Psoas muscle (tissue), 8 donors: ENCODE measurements at places on chromosomes 3 and 15.

DNA sequence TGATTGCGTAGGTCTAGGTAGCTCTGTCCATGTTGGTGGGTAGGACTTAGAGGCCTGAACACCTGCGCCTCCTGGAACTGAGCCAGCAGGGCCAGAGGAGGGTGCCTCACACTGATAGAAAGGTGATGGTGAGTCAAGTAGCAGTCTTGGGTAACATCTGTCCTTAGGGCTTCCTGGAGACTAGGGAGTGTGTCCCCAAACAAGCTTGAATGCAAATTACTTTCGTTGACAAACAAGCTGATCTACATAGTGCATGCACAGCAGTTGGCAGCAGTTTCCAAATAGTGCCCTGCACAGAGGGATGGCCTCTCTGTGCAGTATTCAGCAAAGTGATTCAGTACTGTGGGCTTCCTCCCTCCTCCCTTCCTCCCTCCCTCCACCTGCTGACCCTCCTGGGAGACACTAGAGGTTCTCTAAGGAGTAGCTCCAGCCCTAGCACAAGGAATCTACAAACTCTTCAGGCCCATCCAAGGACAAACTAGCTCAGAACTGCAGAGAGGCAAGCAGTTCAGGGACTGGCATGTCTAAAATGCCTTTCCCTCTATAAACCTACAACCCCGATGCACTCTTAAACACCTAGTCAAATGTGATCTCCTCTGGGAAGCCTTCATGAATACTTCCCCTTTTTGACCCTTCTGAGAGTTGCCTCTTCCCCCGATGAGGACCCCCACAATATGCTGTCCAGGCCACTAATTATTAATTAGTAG lies 61.0 kb downstream of the TLE3 start:
- no peak for DNase-seq

- no peak for DNase-seq
Measured at GRCh38 chr3:151789853-151790463, 24.0 kb upstream of the AADAC start.

DNA sequence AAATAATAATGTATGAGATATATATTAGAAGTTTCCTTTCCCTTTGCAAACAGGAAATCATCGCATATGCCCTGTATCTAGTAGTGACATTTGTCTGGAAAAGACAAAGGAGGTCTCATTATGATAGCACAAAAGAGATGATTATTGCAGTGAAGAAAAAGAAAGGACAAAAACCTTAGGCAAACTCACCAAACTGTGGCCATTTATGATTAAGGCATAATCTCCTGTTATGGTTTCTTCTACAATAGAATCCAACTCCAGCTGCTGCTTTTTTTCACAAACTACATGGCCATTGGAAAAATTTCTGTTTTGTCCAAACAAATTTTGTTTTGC lies 218.2 kb downstream of the ATP8B4 start:
- no peak for DNase-seq

GRCh38 chr3:31610700-31611275 lies 78.1 kb downstream of the STT3B start:
- DNase-seq = no peak

DNA sequence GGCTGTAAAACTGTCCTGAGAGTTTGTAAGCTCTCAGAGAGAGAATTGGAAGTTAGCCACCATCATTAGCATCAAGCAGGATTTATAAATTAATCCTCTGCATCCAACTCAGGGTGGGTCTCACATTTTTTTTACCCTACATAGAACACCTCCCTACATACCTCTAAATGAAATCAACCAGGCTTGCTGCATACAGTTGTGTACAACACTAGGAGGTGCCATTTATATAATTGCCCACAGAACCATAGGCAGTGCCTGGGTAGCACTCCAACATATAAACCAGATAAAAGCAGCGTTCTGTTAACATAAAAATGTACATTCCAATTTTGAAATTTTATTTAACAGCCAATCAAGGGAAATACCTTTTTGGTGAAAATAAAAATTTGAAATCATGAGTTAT lies 48.2 kb upstream of the SELENOK start:
- no peak for DNase-seq

DNA sequence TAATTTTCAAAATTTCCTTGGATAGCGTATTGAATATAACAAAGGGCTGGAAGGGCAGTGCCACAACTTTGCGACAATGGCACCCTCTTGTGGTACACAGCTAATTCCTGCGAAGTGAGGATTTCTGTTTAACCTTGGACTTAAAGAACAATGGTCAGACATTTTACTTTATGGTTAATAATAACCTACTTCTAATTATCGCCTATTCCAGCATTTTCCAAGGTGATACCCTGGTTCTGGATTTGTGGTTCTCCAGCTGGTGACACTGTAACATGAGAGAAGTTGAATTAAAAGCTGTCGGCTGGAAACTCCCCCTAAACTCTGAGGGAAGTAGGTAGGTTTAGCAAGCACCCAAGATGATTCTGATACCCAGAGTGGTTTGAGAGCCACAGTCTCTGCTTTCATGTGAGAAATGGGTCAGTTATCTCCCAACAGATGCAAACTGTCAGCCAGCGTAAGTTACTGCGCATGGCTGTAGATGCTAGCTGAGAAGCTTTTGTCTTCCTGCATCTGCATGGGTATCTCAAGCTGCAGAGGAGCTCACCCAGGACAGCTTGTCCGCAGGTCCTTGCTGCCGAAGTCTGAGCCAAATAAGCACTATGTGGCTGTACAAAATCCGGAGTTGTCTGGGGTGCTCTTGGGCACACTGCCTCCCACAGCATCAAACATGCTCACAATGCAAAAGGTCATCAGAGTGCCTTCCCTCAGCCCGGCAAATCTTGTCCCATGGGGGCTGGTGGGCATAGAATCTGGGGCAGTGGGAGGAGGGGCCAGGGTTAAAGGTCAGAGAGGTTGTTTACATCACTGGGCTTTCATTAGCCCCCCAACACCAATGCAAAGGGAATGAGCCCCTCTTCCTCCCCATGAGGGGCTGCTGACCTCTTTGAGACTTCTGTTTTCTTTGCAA lies 6.6 kb upstream of the CHSY1 start:
- peak; percentile 48 for DNase-seq
